ENCODE measurements at places on chromosomes 5 and 9.

GRCh38 chr9:114099669-114100270, 678 bp upstream of the KIF12 start:
- no peak for DNase-seq

- no peak for DNase-seq
These were observed 17.6 kb downstream of the DMRT3 start for GRCh38 chr9:994005-994404.

DNA sequence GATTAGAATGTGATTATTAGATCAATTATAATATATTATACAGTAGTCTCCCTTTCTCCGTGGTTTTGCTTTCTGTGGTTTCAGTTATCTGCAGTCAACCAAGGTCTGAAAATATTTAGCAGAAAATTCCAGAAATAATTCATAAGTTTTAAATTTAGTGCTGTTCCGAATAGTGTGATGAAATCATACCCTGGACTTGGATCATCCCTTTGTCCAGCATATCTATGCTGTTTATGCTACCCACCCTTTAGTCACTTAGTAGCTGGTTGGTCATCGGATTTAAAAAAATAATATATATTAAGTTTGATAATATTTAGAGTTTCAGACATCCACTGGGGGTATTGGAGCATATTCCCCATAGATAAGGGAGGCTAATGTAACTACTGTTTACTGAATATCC, 19.6 kb downstream of the RMI1 start:
- DNase-seq: no peak

- no peak for DNase-seq
These were observed 185.1 kb upstream of the ZNF462 start for GRCh38 chr9:106677830-106678229.

GRCh38 chr9:70076678-70077077, 33.0 kb downstream of the MAMDC2 start:
- no peak for DNase-seq

DNA sequence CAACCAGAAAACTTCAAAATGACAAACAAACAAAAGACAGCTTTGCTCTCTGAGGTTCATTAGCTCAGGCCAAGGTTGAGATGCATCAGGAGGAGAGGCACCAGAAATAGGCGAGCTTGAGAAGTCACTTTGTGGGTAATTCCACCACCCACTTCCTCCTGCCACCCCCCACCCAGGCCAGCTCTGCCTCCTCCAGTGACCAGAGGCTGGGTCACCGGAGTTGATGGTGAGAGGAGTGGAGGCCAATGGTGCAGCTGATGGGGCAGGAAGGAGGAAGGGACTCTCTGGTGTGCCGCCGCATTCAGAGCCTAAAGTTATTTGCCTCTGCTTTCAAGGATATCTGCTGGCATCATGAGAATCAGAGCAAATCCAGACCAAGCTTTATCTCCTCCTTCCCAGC, 73.8 kb upstream of the ASTN2 start:
- no peak for DNase-seq

DNA sequence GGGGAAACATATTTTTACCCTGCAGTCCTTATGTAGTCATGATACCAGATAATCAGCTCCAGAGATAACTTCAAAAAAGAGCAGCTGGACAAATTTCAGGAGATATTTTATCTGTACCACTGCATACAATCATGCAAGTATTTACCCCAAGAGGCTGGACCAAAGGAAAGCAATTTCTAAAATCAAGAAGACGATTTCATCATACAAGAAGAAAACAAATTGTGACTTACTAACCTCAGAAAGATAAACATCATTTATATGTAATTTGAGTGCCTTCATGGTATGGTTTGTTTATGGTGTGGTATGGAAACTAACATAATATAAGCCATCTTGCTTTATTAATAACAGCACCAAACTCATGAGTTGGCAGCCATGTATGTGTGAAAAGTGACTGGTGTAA, 603.6 kb downstream of the PSAT1 start:
- DNase-seq: no peak

DNA sequence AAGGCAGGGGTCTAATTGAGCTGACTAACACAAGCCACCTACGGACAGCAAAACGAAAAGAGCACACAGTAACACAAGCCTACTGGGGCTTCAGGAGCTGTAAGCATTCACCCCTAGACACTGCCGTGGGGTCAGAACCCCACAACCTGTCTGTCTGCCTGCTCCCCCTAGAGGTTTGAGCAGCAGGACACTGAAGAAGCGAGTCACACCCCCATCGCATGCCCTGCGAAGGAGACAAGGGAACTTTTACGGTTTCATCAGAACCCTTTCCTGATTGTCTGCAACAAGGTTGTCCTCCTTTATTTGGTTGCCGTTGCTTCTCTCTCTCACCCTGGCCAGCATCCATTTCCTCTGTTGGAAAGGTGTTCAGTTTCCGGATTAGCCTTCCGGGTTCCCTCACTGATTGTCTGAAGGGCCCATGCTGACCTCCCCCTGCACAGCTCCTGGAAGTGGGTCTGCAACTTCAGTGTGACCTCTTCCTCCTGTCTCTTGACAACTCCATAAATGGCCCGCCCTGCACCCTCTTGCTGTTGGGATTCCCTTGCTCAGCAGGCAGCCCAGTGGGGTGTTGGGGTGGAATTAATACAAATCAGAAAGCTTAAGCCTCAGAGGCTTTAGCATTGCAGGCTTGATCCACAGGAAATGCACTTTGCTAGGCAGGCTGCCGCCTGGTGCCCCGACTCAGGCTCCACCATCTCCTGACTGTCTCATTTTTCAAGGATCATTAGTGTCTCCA, 258.9 kb upstream of the TLE4 start:
- no peak for DNase-seq

DNA sequence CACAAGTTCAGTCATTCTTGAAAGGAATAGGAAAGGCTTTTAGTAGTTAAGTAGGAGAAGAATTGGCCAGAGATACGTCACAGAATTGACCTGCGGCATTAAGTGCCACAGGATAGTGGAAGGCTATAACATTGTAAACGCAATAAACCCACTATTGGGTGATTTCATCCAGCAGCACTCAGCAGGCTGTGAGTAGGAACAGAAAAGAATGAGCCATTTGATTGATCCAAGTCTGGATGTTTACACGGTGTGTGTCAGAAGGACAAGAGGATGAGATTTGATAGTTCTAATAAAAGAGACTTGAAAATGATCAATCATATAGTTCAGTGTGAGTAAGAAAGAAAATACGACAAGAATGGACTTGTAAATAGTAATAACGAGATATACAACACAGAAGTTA, 110.0 kb upstream of the MTAP start:
- DNase-seq: no peak

DNA sequence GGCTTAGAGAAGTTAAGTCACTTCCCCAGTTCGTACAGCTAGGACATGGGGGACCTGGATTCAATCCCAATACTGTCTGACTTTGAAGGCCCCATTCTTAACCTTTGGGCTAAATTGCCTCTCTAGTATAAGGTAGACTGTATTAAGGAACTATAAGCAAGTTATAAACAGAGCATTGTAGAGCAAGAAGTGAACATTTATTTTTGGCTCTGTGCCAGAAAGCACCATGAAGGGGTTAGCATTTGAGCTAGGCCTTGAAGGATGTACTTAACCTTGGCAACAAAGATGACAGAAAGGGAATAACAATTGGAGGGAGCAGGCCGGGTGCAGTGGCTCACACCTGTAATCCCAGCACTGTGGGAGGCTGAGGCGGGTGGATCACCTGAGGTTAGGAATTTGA, 32.8 kb downstream of the GALNT10 start:
- DNase-seq: no peak

- DNase-seq: no peak
These were observed 20.9 kb downstream of the ENG start for GRCh38 chr9:127833555-127833954.

GRCh38 chr5:125012727-125013451, 266.4 kb upstream of the ZNF608 start:
- no peak for DNase-seq

DNA sequence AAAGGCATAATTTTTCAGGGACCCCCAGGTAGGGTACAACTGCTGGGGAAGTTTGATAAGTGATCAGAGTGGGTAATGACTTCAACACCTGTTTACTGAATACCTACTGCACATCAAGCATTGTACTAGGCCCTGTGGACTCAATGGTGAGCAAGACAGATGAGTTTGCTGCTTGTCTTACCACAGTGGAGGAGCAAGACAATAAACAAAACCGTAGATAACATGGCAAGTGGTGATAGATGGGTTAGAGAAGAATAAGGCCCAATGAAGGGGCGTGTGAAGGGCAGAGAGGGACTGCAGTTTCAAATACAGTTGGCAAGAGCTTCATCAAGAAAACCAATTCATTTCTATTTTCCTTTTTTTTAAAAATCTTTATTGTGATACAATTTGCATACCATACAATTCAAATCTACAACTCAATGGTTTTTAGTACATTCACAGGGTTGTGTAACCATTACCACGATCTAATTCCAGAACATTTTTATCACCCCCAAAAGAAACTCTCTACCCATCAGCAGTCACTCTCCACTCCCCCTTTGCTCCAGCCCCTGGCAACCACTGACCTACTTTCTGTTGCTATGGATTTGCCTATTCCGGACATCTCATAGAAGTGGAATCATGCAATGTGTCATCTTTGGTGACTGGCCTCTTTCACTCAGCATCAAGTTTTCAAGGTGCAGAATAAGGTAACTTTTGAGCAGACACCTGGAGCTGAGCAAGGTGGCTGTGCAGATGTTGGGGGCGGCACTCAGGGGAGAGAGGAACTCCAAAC, 31.9 kb upstream of the HAND1 start:
- DNase-seq: no peak

GRCh38 chr5:149656576-149657182, 73.4 kb upstream of the PPARGC1B start:
- no peak for DNase-seq

DNA sequence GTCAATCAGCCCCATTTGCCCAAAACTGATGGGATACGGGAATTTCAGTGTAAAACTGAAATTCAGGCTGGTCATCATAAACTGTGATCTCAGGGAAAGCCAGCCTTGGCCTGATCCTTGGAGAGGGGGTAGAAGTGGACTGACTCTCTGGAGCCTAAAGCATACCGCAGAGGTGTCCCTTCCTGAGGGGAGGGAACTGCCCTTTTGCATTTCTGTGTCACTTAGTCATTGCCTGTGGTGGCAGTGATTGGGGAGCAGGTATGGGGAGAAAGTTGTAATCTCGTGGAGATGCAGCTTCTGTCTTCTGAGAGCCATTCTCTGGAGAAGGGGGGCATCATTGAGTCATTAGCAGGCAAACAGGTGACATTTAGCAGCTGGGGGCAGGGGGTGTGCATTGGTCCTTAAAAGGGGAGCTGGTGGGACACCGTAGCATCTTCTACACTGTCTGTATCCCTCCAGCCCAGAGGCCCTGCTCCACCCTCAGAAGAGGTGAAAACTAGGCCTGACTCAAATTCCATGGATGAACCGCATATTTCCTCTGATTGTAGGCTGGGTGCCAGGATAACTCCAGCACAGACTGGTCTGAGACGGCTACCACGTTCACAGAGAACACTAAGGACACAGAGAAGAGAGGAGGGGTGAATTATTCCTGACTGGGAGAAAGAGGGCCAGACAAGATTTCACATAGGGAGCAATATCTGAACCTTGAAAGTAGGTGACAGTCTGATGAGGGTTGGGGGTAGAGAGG, 143.3 kb downstream of the SEC61B start:
- no peak for DNase-seq

Measured in activated gamma-delta T cell treated with anti-CD3 and anti-CD28 coated beads, Interleukin-2, amount 50 U/mL, for 16 hours (primary cell).